Non-pigmented ciliary epithelial cell (primary cell): ENCODE measurements at places on chromosomes 1 and 21.

- no peak for DNase-seq
Observed at GRCh38 chr1:83029916-83030315, 969.0 kb downstream of the TTLL7 start.

GRCh38 chr1:180241716-180242544 is 11.9 kb downstream of the LHX4 start:
- DNase-seq, result no peak

DNA sequence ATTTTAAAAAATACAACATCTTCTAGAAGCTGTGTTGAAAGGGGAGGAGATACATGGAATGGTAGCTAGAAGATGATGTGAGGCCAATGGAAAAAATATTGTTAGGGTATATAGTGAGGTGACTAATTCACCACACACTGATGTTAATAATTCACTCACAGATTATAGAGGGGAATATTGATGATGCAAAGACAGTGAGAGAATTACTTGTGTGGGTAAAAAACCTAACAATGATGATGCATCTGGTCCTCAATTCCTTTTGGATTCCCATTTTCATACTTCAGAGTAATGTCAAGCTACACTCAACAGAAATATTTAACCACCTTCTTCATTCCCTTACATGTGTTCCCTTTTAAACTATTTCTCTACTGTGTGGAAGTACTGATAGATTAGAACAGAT is 169.5 kb upstream of the DPYD start:
- no peak for DNase-seq

DNA sequence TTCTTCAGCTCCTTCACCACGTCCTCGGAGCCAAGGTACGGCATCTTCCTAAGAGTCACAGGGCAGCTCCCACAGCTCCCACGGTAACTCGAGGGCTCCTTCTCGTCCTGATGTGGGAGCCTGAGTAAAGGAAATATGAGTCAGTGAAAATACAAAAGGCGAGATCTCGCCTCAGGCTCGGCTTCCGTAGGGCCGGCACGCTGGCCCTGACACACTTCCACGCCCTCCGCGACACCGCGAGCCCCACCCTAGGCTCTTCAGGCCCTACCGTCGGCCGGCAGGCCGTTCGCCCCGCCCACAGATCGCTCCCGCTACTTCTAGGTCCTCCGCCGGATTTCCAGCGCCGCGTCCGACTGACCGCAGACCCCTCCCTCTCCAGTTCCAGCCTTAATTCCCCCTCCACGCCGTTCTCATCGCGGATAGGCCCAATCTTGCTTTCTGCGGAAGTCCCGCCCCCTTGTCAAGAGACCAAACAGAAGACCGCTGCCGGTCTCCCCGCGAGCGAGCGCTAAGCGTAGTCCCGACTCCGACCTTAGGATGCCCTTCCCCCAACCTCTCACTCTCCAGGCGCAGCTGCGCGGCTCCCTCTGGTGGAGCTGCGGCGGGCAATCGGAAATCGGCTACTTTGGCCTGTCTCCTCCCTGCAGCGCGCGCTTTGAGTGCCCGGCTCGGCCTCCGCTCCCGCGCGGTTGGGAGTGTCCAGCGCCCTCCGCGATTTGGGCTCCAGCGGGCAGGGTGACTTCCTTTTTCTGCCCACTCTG is at the start of the genes AP4B1 and DCLRE1B:
Gene AP4B1, minus strand, starts transcription at position 126 of the 761 bp plus-strand sequence. Its CDS starts 82 bp downstream, at position 44.
Gene DCLRE1B, plus strand, starts transcription at position 653 of the 761 bp plus-strand sequence. CDS start 261 bp downstream, outside the sequence.
- DNase-seq, result peak; percentile 100

GRCh38 chr21:40402884-40403582 is 443.9 kb downstream of the DSCAM start:
- DNase-seq, result no peak

DNA sequence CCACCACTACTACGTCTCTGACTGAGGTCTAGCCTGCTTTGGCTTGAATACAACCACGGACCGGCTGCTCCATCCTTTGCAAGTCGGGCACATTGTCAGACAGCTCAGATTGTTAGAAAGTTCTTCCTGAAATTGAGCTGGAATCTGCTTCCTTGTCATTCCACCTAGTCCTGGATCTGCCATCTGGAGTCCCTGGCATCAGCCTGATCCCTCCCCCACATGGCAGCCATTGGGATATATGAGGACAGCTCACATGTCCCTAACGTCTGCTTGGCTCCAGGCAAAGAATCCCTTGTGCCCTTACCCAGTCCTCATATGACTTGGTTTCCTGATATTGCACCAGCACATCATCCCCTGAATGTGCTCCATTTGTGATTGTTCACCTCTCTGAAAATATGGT is 56.3 kb upstream of the SYT6 start:
- no peak for DNase-seq

DNA sequence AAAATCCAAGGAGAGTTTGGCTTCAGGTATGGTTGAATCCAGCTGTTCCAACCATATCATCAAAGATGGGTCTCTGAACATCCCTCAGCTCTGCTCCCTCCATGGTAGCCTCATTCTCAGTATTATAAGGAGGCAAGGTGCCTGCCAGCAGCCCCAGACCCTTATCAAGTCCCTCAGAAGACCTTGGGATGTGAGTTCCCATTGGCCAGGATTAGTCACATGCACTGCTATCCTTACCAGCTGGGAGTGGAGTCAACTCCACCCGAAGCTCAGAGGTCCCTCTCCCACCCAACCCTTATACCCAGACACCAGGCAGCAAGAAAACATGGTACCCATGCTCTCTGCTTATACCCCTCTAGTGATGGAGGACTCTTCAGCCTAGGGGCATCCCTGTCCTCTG is 153.7 kb upstream of the ZBTB40 start:
- no peak for DNase-seq

- DNase-seq, result no peak
Observed at GRCh38 chr1:93649231-93649630, 32.4 kb downstream of the BCAR3 start.

GRCh38 chr1:211947396-211948295 is 87.7 kb downstream of the INTS7 start:
- no peak for DNase-seq

DNA sequence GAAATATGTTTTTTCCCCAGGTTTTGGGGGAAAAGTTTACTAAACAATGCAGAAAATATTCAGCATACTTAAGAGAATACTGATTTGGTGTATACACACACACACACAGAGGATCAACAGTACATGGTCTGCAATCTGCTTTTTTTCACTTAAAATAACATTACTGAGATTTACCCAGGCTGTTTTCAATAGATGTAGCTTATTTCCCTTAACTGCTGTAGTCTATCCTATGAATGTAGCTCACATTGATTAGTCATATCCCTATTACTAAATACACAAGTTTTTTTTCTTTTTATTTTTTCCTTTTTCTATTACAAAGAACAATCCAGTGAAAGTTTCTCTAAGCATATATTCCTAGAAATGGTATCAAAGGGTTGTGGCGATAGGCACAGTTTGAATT is 266.7 kb upstream of the GREM2 start:
- DNase-seq, result no peak

- DNase-seq, result no peak
Observed at GRCh38 chr1:236023926-236024565, 40.8 kb downstream of the NID1 start.

GRCh38 chr1:160637821-160638539 is 8.9 kb downstream of the SLAMF1 start:
- DNase-seq, result no peak

DNA sequence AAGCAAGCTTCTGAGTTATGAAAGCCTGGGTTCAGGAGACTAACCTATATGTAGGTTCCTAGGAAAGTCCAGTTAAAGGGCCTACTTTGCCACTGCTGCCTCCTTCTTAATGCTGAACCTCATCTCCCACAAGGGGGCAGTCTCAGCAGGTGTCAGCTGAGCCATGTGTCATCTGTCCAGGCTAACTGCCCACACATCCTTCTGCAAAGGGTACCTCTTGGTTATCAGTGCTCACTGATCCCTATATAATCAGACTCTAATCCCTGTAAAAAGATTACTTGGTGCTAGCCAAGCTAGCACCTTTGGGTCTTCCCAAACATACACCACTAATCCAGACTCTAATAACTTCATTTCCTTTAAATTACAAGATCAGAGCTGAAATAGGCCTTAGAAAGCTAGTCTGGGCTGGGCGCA is 9.0 kb downstream of the PRDX1 start:
- DNase-seq, result no peak

DNA sequence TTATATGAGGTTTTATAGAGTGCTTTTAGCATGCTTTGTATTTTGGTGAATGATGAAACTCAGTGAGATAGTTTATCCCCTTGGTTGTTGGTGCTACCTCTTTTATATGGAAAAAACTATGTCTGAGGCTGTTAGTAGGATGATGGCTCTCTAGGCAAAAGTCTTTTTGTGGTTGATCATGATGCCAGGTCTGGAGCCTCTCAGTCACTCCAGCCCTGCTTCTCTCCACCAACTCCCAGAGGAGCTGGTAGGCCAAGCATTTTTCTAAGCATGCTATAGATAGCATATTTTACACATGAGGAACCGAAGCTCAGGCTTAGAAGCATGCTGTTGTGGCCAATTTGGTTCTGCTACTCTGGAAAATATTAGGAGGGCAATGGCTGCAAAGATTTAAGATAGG is 82.2 kb downstream of the FMN2 start:
- no peak for DNase-seq
